ENCODE measurements at places on chromosomes 6 and 20.

DNA sequence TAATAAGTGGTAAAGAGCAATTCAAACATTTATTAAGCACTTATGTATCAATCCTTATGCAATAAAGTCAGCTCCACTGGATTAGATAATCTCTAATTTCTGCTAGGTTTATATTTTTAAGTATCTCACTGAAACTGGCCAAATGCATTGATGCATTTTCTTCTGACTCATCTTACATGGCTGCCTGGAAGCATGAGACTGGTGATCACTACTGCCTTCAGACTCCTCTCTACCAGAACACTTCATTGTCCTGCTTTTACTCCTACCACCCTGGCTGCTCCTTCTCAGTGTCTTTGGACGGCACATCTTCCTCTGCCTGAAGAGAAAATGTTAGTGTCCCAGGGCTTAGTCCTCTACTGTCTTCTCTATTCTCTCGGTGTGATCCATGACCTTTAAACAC lies 7.4 kb downstream of the CEP85L start:
- no peak for DNase-seq

DNA sequence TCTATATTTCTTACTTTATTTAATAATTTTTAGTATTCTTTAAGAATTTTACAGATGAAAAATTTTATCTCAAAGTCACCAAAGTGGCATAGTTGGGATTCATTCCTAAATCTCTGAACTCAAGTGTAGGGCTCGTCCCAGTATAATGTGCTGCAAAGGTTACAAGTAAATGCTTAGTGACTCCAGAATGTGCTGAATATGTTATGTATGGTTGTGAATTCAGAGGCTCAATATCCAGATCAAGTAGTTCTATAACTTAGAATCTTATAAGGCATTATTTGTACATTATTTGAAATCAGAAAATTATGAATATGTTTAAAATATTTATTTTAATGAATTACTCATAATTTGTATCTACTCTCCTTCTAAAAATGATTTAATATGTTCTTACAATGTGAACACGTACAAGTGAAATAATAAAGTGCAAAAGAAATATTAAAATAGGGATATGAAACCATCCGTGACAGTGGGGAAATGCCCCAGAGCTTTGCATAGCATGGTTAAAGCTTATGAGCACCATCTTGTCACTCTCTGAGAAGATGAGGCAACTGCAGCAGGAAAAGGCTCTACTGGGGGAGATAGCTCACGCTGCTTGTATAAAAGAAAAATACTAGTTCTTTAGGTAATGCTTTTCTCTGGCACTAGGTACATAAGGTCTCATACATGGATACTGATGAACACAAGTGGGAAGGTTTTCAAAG lies 259.0 kb downstream of the FOXC1 start:
- DNase-seq = no peak

GRCh38 chr20:31547720-31548298 lies 33.6 kb downstream of the HM13 start:
- no peak for DNase-seq

- no peak for DNase-seq
Measured at GRCh38 chr20:16930656-16931055, 182.5 kb downstream of the OTOR start.

Measured in NCI-H1436 (cell line).